Kidney capillary endothelial cell (primary cell): ENCODE measurements at places on chromosomes 12 and 14.

- no peak for DNase-seq
These were observed 162.7 kb downstream of the EGLN3 start for GRCh38 chr14:33788161-33788560.

- DNase-seq, result no peak
These were observed 42.6 kb downstream of the LRTM2 start for GRCh38 chr12:1862973-1863372.

DNA sequence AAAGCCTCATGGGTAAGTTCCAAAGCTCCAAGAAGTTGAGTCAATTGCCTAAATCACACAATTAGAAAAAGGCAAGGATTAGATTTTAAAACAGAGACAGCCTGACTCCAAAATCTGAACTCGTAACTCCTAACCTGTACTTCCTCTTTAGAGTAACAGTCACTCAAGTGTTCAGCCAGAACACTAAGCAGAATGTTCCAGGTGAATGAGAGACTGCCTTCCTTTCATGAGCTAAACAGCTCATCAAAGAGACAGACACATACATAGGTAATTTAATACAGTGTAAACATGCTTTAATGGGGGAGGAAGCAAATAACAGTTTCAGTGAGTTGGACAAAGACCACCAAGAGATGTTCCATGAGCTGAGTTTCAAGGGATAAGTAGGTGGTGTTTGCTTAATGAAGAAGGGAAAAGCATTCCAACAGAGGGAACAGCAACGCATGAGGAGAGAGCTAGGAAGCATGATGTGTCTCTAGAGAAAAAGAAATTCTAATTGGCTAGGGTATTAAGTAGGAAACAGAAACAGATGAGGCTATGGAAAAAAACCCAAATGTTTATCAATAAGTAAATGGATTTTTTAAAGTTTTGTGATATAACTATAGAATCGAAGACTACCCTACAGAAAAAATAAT, 403.9 kb downstream of the MED13L start:
- DNase-seq, result no peak

DNA sequence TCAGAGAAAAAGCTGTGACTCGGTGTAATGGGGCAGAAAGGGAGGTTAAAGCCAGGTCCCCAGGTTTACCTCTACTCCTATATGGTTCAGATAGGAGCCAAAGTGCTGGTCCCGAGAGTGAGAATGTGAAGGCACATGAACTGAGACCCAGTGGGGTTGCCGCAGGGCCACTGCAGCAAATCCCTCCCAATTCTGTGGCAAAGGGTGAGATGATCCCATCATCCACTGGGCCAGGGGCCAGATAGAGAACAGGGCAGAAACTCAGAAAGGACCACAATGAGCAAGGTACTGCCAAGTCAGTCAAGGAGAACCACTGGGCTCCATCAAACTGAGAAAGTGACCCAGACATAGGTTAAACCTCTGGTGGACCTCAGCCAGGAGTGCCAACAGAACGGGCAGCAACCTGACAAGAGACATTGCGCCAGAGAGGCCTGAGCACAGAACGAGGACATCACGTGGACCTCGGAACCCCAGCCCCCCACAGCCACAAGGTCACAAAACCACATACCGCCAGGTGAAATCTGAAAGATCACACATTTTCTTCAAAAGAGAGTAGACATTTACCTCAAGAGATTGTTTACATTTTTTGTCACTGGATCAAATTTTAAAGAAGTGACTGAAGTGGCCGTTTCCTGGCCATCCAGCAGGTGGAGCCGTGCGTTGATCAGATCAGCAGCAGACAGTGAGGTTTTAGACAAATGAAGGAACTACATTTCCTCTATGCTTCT, 20.5 kb upstream of the ITPR2 start:
- peak; percentile 57 for DNase-seq

GRCh38 chr14:24394275-24394674, 4.5 kb upstream of the NYNRIN start:
- no peak for DNase-seq

DNA sequence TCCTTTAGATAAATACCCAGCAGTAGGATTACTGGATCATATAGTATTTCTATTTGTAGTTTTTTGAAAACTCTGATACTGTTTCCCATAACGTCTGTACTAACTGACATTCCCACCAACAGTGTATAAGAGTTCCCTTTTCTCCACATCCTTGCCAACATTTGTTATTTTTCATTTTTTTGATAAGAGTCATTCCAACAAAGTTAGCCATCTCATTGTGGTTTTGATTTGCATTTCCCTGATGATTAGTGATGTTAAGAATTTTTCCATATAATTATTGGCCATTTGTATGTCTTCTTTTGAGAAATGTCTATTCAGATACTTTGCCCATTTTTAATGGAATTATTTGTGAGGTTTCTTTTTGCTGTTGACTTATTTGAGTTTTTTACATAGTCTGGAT, 486.0 kb downstream of the FLRT2 start:
- DNase-seq, result no peak

- DNase-seq, result no peak
These were observed 14.1 kb downstream of the SGPP1 start for GRCh38 chr14:63713764-63714163.

GRCh38 chr12:127223011-127223410, 1044.0 kb upstream of the TMEM132C start:
- no peak for DNase-seq

GRCh38 chr14:27727251-27727770, 1039.3 kb upstream of the FOXG1 start:
- DNase-seq, result no peak

DNA sequence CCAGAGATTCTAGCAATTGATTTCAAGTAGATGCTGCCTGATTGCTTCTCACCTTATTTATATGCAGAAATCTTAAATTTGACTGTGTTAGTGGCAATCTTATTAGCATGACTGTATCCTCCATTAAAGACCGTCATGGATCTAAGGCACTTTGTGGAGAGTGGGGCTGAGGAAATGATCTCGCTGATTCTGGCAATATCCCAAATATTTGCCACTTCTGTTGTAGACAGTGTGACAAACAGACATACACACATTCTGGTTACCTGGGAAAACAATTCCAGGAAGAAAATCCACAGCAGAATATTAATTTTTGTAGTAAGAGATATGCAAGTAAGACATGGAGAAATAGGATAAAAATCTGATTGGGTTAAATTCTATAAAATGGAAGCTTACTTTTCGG, 269.0 kb upstream of the G2E3 start:
- DNase-seq, result no peak

DNA sequence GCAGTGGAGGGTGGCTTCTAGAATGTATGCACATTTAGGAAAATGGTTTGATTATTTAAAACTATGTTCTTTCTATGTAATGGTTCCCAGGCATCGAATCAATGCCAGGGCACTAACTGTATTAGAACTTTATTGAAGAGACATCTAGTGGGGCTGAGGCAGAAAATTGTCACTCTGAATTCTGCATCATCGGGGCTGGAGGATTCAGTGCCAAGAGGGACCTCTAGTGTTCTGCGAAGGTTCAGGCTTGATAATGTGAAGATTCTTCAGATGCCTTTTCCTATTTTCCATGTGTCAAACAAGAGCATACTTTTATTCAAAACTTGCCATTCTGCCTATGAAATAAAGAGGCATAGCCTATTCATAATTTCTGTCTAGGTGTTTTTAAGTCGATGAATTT, 146.3 kb downstream of the CAND1 start:
- DNase-seq, result no peak

DNA sequence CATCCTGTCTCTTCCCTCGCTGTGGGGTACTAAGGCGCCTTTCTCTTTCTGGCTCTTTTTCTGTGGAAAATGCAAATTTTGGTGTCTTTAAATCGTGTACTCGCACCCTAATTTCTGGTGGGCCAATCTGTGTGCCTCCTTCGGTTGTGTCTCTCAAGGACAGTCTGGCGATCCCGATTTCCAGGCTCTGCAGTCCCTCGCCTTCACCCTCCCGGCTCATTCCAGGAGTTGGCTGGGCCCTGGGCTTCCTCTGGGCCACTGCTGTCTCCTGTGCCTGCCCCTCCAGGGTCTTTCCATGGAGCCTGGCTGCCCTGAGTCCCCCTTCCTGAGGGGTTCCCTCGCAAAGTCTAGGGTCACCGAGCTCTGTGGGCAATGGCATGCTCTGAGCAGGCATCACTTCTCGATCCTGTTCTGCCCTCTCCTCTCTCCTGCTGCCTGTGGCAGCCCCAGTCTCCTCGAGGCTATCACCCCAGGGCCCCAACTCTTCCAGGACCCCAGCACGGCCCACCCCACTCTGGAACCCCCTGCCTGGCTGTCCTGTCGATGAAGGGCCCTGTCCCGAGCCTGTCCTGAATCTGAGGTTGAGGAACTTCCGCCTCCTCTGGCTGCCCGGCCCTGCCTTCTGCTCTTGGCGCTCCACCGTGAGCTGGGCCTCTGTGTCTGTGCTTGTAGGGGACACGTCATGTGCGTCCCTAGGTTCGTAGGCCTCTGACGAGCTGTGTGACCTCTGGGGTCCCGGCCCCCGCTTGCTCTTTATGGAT, 24.1 kb downstream of the AHNAK2 start:
- DNase-seq, result no peak

GRCh38 chr12:103771466-103771865, 69.6 kb downstream of the NT5DC3 start:
- DNase-seq, result no peak

DNA sequence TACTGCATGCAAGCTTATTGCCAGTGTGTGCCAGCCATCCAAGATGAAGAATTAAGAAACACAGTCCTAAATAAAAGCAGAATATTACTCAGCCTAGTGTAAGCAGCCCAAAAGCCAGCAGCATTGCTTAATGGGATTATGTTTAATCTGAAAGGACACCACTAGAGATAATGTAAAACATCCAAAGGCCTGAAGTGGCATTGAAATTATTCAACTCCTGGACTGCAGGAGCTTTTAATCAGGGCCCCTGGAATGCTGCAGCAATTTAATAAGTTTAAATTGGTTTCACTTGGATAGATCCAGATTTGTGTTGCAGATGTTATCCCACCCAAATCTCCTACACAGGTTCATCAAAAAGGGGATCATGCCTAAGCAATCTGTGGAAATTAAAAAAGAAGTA, 193.0 kb downstream of the C12orf50 start:
- no peak for DNase-seq

DNA sequence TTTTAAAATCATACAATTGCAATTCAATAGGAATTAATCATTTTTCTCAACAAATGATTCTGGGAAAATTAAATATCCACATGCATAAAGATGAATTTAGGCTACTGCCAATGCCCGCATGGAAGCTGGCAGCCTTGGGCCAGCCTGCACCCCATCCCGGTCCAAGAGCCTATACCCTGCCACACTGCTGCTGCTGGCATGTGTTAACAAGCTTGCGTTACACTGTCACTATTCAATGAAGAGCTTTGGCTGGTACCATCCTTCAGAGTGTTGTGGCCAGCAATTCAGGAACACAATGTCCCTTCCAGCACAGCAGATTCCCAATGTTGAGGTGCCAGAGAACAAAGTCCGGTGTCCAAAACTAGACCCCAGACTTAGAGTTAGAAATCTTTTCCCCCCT, 13.6 kb upstream of the TAS2R14 start:
- no peak for DNase-seq

GRCh38 chr12:58293308-58293982, 352.1 kb downstream of the ATP23 start:
- no peak for DNase-seq

- no peak for DNase-seq
These were observed 172.8 kb upstream of the PLEKHG7 start for GRCh38 chr12:92529944-92530343.

- DNase-seq, result peak; percentile 29
These were observed 75.5 kb upstream of the DCD start for GRCh38 chr12:54723379-54724256.

- peak; percentile 39 for DNase-seq
These were observed 75.4 kb upstream of the PWP1 start for GRCh38 chr12:107610021-107610859.

GRCh38 chr12:47245623-47246022, 165.9 kb upstream of the AMIGO2 start:
- no peak for DNase-seq

DNA sequence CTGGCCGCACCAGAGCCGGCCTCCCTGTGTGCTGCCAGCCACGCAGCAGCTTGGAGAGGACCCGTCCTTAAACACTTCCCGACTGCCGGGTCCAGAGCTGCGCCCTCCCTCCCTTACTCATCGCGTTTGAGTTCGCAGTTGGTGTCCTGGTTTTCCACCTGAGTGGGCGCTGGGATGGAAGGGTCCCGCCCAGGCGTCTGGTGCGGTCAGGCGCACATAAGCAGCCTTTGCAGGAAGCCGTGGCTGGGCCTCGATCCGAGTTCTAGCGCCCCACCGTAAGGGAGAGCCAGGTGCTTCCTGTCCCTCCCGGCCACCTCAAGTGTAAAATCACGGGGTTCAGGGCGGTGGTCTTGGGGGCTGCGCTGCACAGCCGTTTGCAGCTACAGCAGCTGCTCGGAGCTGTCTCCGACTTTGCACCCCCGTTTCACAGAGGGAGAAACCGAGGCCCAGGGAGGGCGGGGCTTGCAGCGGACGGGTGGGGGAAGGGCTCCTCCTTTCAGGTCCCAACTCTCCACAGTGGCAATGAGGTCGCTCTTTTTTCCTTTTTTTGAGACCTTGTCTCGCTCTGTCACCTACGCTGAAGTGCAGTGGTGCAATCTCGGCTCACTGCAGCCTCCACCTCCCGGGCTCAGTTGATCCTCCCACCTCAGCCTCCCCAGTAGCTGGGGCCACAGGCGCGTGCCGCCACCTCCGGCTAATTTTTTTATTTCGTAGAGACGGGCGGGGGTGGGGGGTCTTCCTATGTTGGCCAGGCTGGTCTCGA, 51.3 kb downstream of the LRCOL1 start:
- no peak for DNase-seq

- peak; percentile 68 for DNase-seq
These were observed 58.5 kb downstream of the GPR135 start for GRCh38 chr14:59406454-59407245.

DNA sequence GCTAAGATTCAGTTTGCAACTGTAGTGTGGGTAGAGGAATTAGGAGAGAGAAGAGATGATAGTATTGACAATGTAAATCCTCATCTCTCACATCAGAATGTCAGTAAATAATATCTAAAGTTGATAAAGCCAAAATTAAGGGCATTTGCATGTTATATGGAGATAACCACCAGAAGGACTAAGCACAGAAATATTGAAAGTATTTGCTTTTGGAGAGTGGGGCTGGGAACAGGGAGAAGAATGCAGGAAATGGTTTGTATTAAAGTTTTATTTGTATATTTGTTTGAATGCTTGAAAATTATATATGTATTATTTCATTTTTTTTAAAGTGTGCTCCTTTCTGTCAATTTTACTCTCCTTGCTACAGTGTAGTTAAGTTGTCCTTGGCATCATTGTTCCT, 491.4 kb downstream of the APAF1 start:
- no peak for DNase-seq
